Epithelial cell of esophagus (primary cell): ENCODE measurements at places on chromosomes 7 and 10.
A peak's percentile ranks its signal among the peaks of the same experiment; 100 is the strongest.

DNA sequence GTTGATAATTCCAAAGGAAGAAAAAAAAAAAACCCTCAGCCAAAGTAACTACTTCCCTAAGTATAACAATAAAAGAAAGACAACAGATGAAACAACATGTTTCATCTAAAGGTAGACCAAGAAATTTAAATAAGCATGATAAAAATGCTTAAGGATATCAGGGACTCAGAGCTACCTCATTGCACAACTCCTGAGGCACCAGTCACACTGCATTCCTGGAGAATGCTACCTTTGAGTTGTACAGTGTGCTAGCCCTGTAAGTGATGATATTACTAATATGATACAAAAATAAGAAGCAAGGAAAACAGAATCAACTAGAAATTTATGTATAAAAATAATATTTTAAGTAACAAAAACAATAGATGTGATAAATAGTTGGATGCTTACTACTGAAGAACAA is 29.5 kb upstream of the C7orf33 start:
- peak; percentile 85 for DNase-seq

GRCh38 chr10:8776926-8777622 is 722.6 kb downstream of the GATA3 start:
- peak; percentile 34 for DNase-seq

GRCh38 chr7:155524018-155524556 is 22.3 kb downstream of the CNPY1 start:
- DNase-seq = no peak

DNA sequence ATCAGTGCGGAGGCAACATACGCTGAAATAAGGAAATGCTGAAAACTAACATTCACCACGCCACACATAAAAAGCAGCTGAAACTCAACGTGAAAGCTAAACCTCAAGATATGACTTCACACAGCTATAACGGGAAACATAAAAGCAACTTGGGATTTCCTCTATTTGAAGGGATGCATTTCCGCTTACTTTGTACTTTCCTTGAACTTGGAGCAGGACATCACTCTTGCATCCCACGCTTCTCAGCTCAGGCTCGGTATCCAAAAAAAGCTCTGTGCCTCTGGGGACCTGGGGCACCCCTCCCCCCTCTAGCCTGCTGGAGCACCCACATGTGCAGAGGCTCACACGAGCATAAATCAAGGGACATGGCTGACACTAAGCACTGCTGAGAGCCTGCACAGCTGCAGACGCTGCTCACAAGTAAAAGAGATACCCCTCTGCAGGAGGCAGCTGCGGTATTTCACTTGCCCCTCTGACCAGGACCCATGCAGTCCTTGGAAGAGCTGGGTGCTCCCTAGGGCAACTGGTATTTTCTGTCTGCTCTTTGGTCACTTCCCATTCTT is 34.2 kb downstream of the PARD3 start:
- no peak for DNase-seq

DNA sequence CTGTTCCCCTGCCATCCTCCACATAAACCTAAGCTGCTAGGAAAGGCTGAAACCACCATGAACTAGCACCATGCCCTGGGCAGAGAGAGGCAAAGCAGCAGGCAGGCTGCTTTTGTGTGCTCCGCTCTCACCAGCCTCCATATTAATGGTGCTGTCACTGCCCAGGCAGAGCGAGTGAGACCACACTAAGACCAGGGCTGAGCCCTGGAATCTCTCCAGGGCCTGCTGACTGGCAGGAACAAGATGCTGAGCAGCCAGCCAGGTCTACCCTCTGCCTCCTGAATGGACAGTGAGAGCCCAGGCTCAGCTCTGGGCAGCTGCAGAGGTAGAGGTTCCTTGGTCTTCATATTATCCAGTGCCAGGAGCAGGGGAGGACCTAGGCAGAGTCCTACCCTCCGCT is 1.6 kb upstream of the CRHR2 start:
- DNase-seq = no peak

DNA sequence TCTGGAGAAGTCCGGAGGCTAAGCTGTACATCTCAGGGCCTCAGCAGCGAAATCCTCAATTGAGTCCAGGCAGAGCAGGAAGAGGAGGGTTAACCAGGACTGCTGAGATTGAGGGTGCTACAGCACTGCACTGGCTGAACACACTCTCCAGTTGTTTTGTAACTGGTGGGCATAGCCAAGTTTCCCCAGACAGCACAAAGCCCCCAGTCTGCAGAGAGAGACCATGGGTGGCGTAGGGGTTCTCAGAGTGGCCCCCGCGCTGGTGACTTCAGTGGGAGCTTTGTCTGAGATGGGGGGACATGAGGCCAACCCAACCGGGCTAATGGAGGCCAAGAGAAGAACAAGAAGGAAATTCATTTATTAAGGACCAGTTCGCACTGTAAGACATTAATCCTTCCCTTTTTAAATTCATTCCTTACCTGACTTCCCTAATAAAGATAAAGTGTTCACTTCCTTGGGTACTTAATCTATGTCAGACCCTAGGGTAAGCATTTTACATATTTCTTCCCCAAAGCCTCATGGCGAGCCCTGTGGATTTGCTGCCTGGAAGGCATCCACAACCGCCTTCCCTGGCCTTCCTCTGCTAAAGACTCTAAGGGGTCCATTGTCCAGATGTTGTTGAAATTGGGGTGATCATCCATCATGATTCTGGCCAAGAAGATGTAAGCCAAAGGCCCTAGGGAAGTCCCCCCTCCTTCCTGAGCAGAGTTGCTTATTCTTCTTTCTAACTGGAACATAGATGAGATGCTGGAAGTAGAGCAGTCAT is 121.4 kb upstream of the CHST15 start:
- no peak for DNase-seq

DNA sequence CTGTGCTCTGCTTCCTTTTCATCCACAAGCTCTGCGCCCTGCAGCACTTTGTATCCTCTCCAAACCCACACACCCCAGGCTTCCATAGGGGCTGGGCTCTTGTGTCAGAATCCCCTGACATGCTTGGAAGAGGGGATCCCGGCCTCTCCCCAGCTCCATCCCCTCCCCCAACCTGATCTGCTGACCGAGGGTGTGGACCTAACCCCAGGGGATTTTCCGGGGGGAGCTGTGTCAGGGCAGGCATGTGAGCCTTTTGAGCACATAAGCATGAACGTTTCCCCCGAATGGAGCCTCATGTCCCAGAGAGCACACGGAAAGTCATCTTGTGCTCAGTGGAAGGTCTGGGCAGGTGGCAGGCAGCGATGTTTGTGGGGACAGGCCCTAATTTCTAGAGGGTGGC is 17.7 kb downstream of the GPR26 start:
- no peak for DNase-seq

DNA sequence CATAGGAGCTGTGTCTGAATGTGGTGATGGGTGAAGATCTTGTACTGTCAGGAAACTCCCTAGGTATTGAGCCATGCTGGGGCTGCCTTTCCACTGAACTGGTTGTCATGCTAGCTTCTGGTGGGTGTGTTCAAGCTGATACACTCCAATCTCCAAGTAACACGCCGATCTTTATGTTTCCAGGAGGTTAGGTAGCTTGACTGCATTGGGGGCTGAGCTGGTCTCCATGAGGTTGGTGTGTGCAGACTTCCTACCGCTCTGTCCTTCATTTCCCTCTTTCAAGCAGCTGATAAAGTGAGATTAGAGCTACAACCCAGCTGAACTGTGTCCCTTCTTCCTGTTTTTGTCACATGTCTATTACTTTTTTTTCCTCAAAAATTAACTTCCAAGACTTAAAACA is 265.5 kb downstream of the ANKRD30A start:
- no peak for DNase-seq

DNA sequence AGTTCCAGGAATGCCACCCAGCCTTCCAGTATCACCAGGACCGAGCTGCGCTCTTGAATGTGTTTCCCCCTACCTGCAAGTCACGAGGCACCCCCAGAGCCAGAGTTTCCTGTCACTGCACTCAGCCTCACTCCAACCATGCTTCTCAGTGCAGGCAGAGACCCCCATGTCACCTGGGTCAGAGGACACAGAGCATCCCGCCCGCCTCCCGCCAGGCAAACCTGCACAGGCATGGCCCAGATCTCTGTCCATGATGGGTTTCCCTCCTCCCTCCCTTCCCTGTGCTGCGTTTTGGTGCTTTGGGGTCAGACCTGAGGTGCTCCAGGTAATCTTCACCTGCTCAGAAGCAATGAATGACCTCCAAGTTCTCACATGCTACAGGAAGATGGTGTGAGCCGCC is 3.1 kb upstream of the RET start:
- DNase-seq = no peak

- DNase-seq = peak; percentile 89
Measured at GRCh38 chr10:99984211-99985034, 25.3 kb downstream of the DNMBP start.

GRCh38 chr7:42241424-42241823 is 4.4 kb upstream of the GLI3 start:
- DNase-seq = no peak

GRCh38 chr7:149860821-149861727 is 12.7 kb upstream of the ATP6V0E2 start:
- no peak for DNase-seq

GRCh38 chr7:148256433-148256832 is 334.1 kb upstream of the C7orf33 start:
- no peak for DNase-seq

DNA sequence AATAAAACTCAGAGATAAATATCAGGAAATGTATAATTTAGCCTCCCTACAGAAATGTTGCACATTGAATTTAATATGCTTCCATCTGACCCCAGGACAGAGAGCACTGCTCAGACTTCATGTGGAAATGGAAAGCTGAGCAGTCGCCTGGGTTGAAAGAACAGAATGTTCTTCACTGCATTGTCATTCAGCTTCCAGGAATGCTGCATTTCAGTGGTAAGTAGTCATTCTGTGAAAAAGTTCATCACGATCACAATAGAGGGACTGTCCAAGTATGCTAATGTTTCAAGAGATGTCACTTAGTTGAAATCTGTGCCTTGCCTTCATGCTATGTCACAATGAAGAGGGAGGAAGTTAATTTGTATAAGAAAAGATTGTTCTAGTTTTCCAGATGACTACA is 147.3 kb downstream of the NRCAM start:
- peak; percentile 77 for DNase-seq

DNA sequence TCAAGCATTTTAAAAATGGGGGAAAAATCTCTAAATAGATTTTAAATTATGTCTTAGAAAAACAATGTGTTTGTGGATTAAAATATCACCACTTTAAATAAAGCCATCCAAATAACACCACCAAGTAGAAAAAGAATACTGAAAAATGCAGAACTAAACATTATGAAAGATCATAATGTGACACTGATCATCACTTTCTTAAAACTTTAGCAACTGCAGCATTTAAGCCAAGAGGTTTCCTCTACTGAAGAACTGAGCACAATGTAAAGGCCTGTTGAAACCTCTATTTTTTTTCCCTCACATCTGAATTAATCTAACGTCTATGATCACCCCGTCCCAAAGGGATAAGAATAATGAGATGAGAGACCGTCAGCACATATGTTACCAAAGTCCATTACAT is 18.6 kb downstream of the MINDY3 start:
- DNase-seq = no peak

GRCh38 chr7:2231992-2232765 is 566 bp downstream of the MAD1L1 start:
- no peak for DNase-seq

DNA sequence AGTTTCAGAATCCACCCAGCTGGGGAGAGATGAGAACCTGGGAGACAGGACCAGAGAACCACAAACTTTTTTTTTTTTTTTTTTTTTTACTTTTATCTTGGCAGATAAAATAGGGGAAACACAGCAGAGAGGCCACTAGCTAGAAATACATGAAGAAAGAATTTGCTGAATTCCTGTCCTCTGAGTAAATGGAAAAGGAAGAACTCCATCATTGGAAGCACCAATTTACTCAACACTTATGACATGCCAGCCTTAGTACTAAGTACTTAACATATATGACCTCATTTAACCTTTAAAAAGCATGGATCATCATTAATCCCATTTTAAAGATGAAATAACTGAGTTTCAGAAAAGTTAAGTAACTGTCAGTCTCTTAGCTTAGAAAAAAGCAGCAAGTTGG is 343.0 kb upstream of the NPSR1 start:
- peak; percentile 58 for DNase-seq

GRCh38 chr7:138935465-138936011 is 45.7 kb downstream of the KIAA1549 start:
- peak; percentile 87 for DNase-seq

DNA sequence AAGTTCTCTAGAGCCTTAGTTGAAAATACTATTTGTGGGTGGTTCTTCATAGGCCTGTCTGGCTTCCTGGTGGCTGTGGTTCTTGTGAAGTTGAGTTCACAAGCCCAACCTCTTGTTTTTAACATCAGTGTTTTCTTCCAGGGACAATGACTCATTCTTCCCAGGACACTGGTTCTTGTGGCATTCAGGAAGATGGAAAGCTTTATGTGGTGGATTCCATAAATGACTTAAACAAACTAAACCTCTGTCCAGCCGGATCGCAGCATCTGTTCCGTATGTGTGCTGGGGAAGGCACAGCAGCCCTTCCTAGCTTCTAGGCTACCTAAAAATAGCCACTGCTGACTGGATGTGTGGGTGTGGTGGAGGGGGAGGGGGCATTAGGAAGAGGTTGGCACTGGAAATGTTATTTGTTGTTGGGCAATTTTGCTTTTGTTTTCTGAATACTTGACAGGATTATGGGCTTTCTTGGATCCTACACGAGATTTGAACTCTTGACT is 3.9 kb downstream of the LSMEM1 start:
- peak; percentile 42 for DNase-seq

GRCh38 chr10:88319960-88320517 is 263.1 kb downstream of the RNLS start:
- no peak for DNase-seq

DNA sequence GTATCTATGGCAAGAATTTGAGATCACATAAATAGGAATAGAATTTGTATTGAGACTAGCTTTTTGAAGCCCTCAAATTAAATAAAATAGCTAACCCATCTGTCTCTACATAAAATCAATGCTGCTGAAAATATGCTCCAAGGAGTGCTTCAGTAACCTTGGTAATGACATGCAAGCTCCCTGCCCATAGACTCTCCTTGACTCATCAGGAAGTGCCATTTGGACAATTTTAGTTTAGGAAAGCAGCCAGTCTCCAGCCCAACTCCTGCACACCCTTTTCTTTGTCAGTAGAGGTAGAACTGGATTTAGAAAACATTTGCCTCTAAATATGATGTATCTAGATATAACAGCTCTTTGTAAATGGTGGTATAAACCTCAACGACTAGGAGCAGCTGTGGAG is 69.9 kb upstream of the PTPRZ1 start:
- peak; percentile 54 for DNase-seq

DNA sequence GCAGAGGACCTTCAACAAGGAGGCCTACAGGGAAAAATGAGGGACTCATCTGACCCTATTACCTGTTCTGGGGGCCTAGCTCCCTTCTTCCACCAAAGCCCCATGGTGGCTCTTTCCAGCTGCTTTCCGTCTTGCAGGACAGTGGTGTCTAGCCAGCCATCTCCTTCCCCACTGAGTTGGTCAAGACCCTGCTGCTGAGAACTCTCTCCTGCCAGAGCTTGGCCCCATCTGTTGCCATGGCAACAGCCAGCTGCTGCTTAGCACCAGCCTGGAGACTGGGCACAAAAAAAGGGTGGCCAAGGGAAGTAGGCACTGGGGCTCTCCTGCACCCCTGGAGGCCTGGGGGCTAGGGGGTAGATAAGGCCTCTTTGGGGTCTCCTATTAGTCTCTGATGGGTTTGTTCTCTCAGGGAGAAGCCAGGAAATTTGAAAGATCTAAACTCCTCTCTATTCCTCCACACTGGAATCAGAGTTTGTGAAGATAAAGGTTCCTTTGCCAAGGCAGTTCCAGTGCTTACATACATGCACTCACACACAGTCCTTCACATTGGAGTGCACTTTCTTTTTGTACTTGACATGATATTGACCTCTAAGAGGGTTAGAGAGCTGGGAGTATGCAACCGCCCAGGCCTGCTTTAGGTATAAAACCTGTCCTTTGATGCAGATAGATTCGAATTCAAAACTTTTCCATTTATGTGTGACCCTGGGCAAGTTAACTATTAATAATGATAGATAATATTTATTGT is 15.8 kb downstream of the TSPAN33 start:
- no peak for DNase-seq
